ENCODE measurements at places on chromosomes 6 and 20. TPM values are rescaled to one million over a fixed set of nuclear protein-coding genes. Genes with fewer than 3 reads are reported as not detected.

DNA sequence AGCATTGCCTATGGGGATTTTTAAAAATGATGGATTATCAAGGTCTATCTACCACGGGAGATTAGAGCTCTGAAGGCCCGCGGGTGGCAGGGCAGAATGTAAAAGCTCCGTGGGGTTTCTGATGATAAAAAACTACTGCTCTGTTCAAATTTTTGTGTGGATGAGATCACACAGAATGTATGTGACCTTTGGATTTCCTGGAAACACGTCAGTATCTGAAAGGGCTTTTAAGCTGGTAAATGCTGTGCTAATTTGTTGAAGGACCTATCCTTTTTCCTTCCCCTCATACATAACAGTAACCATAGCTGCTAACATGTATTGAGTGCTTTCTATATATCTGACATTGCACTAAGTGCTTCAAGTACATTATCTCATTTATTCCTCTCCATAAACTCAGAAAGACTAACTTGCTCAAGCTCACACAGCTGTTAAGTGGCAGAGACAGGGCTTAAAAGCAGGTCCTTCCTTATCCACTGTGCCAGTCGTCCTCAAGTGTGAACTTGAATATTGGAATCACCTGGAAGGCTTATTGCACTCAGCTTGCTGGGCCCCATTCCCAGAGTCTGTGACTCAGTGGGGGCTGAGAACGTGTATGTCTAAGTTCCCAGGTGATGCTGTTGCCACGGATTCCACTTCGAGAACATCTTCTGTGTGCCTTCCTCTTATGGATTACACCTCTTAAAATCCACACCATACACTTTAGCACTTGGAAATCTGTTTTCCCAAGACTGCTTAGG is 1.9 kb upstream of the TMEM242 start:
- peaks cover 5% of the 10 kb centered on the region for H3K36me3 ChIP-seq
- DNase-seq = no peak
- H3K4me1 ChIP-seq = peaks cover 26% of the 10 kb centered on the region
- H3K4me3 ChIP-seq = no peak overlapping the region
- no peaks in the 10 kb centered on the region for H3K27me3 ChIP-seq

DNA sequence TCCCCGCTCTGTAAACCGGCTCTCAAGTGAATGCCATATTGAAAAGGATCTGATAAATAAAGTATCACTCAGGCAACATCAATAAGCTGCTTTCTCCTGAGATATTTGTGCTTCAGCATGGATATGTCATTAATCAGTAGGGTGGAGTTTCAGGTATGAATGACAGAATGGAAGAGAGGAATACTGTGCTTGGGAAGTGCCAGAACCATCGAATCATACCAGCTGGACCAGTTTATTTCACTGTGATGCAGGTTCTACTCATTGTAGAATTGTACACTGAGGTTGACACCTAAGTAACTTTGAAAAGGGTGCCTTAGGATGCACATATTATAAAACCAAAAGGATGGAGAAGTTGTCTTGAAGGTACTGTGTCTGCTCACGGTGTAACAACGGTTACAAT is 17.9 kb upstream of the TBC1D7 start:
- H3K27ac ChIP-seq = no peak overlapping the region
- peaks cover 15% of the 10 kb centered on the region for H3K4me1 ChIP-seq
- H3K27me3 ChIP-seq = no peaks in the 10 kb centered on the region
- H3K4me3 ChIP-seq = no peak overlapping the region

DNA sequence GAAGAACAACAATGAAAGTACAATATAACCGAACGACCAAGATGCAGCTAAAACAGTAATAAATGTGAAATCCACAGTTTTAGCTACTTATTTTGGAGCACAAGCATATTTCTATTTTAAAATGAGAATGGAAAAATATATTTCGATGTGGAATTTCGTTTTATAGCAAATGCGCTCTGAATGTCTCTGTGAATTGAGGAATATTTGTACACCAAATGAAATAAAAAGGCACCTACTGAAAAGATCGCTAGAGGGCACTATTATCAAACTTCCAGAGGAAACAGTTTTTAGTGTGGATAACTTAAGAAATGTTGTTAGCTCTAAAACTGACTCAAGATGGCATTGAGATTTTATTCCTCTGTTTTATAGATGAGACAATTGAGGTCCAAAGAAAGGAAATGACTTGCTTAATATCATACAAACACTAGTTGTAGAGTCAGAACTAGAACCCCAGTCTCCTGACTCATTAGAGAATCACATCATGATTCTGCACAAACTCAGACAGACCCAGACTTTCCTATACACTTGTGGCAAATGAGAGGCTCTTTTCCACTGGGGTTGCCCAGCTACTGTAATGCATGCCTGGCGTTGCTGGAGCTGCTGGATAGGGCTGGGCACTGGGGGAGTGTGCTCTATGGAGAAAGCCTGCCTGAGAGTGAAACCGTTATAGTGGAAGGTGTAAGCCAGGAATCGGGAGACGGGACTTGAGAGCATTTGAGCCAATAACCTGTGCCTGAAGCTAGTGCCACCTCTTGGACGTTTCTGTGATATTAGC is 51.9 kb downstream of the GCLC start:
- no peak overlapping the region for H3K27ac ChIP-seq
- H3K4me3 ChIP-seq = peak overlapping the region; percentile 13
- no peaks in the 10 kb centered on the region for H3K4me1 ChIP-seq

Gene HSD17B8
- 31.4 TPM for total RNA-seq

Gene FBXO5
- total RNA-seq = 2.0 TPM

Gene ARFGAP1
- 20.7 TPM for total RNA-seq

Gene TFAP2D
- total RNA-seq = not detected

Gene PEX7
- total RNA-seq = 7.2 TPM

DNA sequence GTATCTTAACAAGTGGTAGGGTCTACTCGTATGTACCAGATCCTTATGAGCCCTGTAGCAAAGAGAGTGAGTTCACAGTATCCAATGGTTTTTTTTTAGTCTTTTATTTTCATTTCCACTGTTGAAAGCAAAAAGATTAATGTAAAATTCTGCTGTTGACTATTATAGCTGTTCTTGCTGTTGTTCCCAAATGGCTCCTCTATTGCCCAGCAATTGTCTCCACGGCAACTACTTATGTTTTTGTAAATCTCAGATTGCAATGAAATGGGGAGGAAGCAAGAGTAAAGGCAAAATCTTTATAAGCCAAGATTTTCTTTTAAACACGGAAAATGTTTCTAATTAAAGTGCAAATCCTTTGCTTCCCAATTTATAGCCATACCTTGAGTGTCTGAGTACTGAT is 406.1 kb downstream of the EPM2A start:
- DNase-seq = no peak
- H3K27me3 ChIP-seq = no peaks in the 10 kb centered on the region

Gene POM121L2
- not detected for total RNA-seq

GRCh38 chr6:77143659-77144447 is 319.4 kb downstream of the HTR1B start:
- H3K4me3 ChIP-seq = no peak overlapping the region
- H3K36me3 ChIP-seq = no peaks in the 10 kb centered on the region
- H3K27ac ChIP-seq = no peak overlapping the region
- no peaks in the 10 kb centered on the region for H3K27me3 ChIP-seq
- H3K4me1 ChIP-seq = no peaks in the 10 kb centered on the region

Gene RAET1L
- total RNA-seq = not detected

- DNase-seq = no peak
- no peak overlapping the region for H3K4me3 ChIP-seq
- H3K27me3 ChIP-seq = no peaks in the 10 kb centered on the region
- H3K4me1 ChIP-seq = peaks cover 5% of the 10 kb centered on the region
- H3K36me3 ChIP-seq = no peaks in the 10 kb centered on the region
- no peak overlapping the region for H3K27ac ChIP-seq
Observed at GRCh38 chr6:76814496-76815458, 648.5 kb downstream of the HTR1B start.

Gene LY6G6F
- total RNA-seq = not detected

- no peak overlapping the region for H3K27ac ChIP-seq
- no peaks in the 10 kb centered on the region for H3K36me3 ChIP-seq
- H3K4me1 ChIP-seq = no peaks in the 10 kb centered on the region
- H3K4me3 ChIP-seq = no peak overlapping the region
Observed at GRCh38 chr6:119533603-119534279, 184.2 kb upstream of the MAN1A1 start.

Gene CSNK2B
- total RNA-seq = 243 TPM

GRCh38 chr6:157456524-157456829 is 75.5 kb downstream of the ZDHHC14 start:
- DNase-seq = no peak
- H3K27ac ChIP-seq = no peak overlapping the region
- H3K4me1 ChIP-seq = peaks cover 25% of the 10 kb centered on the region
- H3K36me3 ChIP-seq = no peaks in the 10 kb centered on the region
- no peaks in the 10 kb centered on the region for H3K27me3 ChIP-seq

DNA sequence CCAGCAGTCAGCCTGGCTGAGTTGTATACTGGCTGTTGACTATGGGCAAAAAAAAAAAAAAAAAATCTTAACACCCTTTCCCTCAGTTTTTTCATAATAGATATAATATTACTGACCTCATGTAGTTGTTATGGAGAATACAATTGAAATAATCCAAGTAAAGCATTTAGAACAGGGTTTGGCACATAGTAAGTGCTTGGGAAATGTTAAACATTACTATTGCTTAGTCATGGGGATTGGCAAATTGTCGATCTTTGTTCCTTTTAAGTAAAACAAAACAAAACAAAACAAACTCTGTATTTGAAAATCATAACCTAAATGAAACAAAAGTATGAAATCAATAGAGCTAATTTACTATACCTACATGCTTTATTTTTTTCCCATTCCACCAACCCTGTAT is 458.4 kb downstream of the GRIK2 start:
- H3K27ac ChIP-seq = no peak overlapping the region
- no peaks in the 10 kb centered on the region for H3K4me1 ChIP-seq
- no peak for DNase-seq
- no peak overlapping the region for H3K4me3 ChIP-seq

DNA sequence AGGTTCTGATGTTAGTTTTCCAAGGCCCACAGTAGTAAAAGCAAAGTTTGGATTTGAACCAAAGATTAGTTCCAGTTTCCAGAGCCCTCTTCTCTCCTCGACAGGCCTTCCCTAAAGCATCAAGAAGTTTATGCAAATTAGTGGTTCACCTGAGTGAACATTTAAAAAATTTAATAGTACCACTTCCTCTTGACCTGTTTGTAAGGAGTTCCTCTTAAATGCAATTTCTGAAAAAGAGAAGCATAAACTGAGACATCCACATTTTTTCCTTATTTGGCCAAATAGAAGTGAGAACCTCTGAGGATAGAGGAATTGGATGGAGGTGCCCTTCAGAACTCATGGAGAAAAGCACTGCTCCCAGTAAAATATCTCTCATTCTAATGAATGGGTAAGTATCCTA is 1.2 kb upstream of the DSE start:
- H3K4me1 ChIP-seq = no peaks in the 10 kb centered on the region
- no peak for DNase-seq
- peak overlapping the region; percentile 95 for H3K27ac ChIP-seq

DNA sequence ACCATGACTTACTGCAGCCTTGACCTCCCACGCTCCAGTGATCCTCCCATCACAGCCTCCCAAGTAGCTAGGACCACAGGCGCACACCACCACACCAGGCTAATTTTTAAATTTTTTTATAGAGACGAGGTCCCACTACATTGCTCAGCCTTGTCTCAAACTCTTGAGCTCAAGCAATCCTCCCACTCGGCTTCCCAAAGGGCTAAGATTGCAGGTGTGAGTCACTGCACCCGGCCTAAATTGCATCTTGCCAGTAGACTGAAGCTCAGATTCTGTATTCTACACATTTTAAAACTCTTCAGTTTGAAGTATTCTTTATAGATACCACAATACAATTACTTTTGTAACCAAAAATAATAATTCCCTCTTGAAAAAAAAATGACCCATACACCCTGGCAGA is 11.4 kb downstream of the NUDT3 start:
- H3K27me3 ChIP-seq = no peaks in the 10 kb centered on the region
- H3K4me3 ChIP-seq = no peak overlapping the region
- no peak overlapping the region for H3K27ac ChIP-seq
- DNase-seq = no peak
- H3K4me1 ChIP-seq = no peaks in the 10 kb centered on the region

DNA sequence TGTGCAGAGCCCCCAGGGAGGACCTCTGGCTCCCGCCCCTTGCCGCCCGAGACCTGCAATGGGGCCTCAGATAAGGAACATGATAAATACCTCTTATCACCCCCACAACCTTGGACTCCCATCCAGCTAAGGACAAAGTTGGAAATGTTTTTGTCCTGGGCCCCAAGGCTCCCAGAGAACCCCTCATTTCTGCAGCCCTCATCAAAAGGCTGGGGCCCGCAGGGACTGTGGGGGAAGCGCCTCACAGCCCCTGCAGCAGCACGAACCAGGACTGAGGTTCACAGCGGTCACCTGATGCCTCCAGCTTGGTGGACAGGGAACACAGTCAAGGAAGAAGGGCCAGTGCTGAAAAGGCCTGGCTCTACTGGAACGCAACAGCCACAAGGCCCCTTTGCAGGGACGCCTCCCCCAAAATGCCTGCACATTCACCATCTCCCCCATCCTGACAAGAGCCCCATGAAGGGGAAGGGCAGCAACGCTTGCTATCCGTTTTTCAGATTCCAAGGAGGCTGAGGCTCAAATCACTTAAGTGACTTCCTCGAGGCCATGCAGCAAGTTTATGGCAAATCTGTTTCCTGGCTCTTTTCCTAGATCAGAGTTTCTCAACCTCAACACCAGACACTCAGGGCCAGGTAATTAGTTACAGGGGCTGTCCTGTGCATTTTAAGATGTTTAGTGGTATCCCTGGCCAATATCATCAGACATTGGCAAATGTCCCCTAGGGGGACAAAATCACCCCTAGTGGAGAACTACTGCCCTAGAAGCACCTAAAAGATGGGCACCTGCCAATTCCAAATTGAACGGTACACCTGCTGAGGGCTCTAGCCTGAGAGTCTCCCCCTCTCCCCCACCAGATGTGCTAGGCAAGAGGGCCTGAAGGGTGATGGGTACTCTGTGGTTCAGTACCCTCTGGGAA is 10.6 kb downstream of the TFEB start:
- H3K27me3 ChIP-seq = no peaks in the 10 kb centered on the region
- no peak overlapping the region for H3K4me3 ChIP-seq

DNA sequence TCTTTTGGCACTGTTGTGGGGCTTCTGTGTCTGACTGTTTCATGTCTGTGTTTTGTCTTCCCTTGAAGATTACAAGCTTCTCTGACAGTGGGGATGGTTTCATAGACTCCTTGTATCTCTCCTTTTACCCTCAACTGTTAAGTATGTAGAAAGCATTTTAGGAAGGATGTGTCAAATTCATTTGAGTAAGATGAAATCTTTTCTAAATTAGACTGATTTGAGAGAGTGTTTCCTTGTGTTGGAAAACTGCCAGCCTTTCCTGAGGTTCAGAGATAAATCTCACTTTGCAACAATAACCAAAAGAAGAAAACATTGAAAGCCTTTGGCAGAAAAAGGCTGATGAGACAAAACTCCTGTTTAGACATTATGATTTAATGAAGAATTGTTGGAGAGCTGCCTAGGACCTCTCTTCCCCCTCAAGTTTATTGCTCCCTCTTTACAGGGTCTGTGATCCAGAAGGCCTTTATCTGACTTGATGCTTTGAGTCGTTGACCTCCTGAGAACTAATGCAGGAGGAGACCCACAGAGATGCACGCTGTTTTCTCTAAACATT is 68.3 kb downstream of the ANKS1A start:
- peak overlapping the region; percentile 57 for H3K27ac ChIP-seq
- H3K27me3 ChIP-seq = no peaks in the 10 kb centered on the region
- no peaks in the 10 kb centered on the region for H3K36me3 ChIP-seq
- DNase-seq = no peak

- no peaks in the 10 kb centered on the region for H3K36me3 ChIP-seq
- H3K4me1 ChIP-seq = no peaks in the 10 kb centered on the region
- no peak overlapping the region for H3K27ac ChIP-seq
- H3K27me3 ChIP-seq = no peaks in the 10 kb centered on the region
Observed at GRCh38 chr6:159193923-159194322, 24.7 kb downstream of the FNDC1 start.

Data from right atrium auricular region (tissue), 2 donors.